ENCODE measurements at places on chromosomes 12 and 14. TPM values are rescaled to one million over a fixed set of nuclear protein-coding genes. Genes with fewer than 3 reads are reported as not detected.
A peak's percentile ranks its signal among the peaks of the same experiment; 100 is the strongest.

Gene ZDHHC22
- 0.05 TPM for polyA plus RNA-seq

DNA sequence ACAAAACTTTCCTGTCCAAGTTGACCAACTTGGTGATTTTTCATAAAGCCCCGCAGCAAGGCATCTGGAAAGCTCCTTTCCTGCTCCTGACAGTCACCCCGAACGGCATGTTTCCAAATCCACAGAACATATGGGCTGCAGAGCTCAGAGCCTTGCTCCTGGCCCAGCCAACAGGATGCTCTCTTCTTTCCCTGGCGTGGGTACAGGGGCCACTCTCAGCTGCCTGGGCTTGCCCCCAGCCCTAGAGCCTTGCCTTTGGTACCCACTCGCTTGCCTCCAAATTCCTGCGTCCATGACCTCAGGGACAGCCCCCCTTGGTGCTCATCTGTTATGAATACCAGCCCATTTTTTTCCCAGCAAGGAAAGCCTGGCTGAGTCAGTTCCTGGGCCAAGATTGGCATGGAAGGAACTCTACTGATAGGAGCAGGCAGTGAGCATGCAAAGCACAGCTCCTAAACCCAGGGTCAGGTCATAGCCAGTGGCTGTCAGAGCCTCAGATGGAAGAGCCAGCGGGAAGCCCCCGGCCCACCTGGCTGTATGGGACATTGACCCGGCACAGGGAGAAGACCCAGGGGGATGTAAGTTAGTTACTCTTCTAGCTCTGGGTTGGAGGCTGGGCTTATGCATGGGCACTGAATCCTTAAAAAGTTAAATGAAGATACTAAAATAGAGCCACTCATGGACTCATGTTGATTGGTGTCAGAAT, 105.3 kb upstream of the RTL1 start:
- no peak for DNase-seq

- no peak for DNase-seq
These were observed 15.8 kb upstream of the VPS33A start for GRCh38 chr12:122282061-122282460.

DNA sequence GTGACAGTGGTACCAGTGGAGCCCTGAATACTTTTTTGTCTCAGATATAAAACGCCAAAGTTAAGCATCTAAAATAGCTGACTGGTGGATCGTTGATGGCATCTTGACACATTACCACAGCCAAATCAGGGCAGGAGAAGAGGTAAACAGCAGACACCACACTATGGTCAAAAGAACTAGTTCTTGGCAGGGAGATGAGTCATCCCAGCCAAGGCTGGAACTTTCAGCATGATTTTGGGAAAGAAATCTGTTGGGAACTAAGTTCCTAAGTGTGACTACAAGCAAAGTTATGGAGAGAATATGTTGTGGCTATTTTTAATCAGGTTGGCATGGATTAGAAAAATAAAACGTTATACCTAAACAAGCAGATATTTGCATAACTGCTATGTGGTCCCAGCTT, 36.9 kb downstream of the LGR5 start:
- DNase-seq, result no peak

DNA sequence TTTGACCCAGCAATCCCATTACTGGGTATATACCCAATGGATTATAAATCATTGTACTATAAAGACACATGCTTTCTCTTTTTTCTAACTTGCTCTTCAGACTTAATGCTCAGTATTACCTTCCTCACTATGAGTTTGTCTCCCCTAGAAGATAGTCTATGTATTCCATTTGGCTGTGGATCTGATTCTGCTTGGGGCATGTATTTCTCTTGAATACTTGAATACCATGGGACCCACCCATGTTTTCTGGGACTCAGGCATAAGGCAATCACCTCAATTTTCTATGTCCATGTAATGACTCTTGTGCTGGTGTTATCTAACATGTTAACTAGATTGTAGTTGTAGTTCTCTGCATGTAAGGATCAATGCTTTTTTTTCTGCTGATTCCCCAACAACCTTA, 70.4 kb upstream of the PPM1H start:
- no peak for DNase-seq

GRCh38 chr12:113127791-113128199, 7.8 kb downstream of the RASAL1 start:
- no peak for DNase-seq

DNA sequence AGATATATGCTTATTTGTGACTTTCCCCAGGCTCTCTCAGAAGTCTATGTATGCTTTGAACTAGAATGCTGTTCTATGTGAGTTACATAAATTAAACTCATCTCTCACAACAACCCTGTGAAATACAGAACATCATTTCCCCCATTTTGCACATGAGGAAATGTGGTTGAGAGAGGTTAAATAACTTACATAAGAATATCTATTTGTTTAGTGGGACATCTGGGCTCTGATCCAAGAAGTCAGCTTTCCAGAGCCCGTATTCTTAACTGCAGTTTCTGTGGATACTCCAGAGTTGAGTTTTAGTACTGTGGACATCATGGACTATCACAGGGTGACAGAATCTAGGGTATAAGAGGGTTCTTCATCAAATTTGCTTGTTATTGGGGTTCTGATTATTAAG, 242.5 kb upstream of the ARHGAP5 start:
- DNase-seq, result peak; percentile 16

DNA sequence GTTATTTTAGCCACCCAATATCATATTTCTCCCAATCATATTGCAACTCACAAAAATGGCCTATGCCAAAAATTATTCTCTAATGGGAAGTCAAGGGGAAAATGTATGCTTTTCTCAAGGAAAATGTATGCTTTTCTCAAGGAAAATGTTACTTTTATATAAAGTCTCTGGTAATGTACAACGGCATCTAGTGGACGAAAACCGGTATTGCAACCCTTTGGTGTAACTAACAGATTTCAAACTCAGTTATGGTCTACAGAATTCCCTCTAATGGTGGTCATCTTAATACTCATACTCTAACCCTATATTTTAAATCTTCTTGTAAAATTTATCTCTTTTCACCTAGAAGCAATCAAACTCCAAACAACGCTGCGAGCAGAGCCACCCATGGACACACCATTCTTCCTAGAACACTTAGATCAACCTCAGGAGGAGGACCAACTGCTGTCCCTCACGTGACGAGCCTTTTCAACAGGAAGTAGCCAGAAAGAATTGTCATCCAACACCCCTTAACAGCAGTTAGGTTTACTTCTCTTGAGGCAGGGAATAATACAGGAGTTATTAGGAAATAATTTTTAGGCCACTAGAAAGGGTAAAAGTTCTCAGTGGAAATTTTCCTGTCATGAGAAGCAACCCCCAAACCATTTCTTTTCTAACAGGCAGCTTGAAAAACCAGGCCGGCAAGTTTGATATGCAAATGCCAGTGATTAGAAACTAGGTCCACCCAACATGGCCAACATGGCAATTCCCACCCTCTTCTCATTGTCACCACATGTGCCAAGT, 20.1 kb downstream of the APOBEC1 start:
- DNase-seq, result peak; percentile 10

DNA sequence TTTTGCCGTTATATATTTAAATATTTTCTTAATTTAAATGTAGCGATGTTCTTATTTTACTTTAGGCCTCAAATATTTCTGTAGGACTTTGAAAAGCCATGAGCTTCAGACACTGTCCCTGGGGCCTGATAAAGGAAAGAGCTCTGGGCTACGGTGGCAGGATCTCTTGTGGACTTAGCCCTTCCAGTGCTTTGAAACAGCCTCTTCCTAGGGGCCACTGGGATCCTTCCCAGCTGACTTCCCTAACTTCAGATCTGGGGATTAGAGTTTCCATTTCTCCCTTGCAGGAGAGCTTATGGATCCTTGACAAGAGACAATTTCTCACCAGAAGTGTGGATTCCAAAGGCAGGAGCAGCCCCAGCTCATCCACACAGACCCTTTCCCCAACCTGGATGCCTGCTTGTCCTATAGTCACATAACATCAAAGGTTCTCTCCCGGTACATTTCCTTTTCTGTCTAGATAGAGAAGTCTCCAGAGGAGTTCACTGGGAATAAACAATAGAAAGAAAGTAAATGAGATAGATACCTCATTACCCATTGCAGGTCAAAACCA, 221.4 kb downstream of the TTC6 start:
- DNase-seq, result no peak

DNA sequence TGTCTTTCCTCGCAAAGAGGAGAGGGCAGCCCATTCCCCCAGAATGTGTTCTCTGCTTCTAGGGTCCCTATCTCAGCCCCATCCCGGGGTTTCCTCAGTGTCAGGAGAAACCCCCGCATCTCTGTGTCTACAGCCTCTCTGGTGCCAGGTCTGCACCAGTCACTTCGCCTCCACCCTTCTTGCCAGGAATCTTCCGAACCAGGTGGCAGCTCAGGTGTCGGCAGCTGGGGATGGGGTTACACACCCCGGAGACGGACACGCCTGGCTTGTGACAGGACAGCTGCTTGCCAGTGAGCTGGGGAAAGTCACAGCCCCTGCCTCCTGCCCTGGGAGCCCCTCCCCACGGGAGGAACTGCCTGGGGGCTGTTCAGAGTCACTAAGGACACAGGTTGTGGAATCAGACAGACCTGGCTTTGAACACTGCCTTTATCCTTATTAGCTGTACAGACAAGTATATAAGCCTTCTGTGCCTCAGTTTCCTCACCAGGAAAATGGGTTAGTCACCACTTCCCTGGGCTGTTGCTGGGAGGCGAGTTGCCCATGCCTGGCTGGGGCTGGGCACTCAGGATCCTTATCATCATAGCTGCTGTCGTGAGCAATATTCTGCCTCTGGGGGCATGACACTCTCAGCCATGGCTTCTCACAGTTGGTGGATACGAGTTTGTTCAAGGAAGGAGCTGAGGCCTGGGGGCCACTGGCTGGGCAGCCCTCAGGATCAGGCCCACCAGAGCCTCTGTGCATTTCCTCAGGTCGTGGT, 10.8 kb downstream of the HIP1R start:
- DNase-seq, result no peak

DNA sequence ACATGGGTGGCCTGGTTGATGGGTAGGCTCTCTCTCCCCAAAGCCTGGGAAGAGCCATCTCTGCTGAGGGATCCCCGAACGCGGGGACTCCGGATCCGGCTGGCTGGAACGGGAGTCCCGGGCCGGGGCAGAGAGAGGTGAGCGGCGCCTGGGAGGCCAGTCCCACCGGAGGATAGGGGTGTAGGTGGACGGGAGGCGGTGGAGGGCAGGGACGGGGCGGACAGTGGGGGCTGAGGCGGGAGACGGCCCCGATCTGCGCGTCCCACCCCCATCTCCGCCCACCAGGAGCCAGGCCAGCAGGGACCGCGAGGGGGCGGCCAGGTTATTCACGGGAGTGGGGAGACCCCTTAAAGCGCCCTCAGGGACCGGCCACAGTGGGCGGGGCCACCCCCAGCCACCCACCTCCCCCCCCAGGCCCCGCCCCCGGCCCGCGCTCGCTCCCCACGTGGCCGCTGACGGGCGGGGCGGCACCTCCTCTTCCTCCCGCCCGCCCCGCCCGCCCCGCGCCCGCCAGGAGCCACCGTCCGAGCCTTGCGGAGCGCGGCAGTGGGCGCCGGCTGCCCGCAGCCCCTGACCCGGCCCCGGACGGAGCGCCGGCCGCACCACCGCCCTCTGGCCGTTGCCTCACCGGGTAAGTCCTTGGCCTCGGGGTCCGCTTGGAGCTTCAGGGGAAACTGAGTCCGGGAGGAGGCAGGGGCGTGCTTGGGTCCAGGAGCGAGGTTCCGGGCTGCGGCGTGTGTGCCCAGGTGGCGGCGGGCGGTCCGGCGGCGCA, at the start of gene INF2:
Gene INF2 (plus strand): TSS at position 510 of the 772 bp plus-strand sequence. CDS start 11,748 bp downstream, outside the sequence.
- no peak for DNase-seq

DNA sequence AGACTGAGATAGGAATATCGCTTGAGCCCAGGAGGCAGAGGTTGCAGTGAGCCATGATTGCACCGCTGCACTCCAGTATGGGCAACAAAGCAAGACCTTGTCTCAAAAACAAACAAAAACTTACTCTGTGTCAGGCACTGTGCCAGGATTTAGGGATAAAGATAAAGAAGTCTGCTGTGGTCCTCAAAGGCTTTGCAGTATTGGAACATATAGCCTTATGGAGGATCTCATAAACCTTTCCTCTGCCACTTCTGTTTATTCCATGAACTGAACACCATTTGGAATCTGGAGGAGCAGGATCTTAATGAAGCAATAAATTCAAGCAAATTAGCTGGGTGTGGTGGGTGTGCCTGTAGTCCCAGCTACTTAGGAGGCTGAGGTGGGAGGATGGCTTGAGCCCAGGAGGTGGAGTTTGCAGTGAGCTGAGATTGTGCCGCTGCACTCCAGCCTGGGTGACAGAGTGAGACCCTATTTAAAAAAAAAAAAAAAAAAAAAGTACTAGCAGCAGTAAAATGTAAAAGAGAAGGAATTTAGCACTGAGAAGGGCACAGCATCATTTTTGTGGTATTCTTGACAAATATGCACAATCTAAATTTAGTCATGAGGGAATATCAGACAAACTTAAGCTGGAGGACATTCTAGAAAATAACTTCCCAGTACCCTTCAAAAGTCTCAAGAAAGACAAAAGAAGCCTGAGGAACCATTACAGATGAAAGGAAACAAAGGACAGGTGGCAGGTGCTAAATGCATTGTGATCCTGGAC, 27.1 kb downstream of the BMAL2 start:
- no peak for DNase-seq

- DNase-seq, result no peak
These were observed 6.8 kb downstream of the SCYL2 start for GRCh38 chr12:100273782-100274181.
